ENCODE measurements at places on chromosomes 6 and 20.

DNA sequence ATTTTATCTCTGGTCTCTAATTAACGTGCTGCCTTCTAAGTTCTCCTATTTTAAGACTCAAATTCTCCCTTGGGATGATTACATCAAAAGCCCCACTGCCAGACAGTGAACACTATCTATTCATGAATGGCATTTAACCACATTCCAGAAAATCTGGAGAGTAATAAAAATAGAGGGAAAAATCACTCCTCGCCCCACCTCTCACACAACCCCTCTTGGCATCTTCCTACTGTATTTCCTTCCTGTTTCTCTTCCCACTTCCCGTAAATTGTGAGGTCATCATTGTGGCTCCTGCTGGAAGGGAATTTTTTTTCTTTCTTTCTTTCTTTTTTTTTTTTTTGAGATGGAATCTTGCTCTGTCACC is 31.5 kb downstream of the RAB44 start:
- no peak for DNase-seq

DNA sequence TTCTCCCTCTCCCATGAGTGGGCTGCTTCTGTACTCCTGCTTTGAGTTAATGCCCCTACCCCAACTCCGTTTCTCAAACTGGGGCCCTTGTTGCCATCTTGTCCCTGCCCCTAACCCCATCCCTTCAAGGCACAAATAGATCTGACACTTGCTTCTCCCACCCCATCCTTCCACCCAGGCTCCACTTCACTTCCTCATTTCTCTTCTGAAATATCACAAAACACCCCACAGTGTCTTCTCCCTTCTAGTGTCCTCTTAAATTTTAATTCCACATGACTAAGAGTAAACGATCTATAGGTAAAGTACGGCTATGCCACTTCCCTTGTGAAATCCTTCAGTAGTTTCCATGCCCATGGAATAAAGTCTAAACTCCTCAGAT is 571.6 kb upstream of the NOX3 start:
- DNase-seq: no peak

DNA sequence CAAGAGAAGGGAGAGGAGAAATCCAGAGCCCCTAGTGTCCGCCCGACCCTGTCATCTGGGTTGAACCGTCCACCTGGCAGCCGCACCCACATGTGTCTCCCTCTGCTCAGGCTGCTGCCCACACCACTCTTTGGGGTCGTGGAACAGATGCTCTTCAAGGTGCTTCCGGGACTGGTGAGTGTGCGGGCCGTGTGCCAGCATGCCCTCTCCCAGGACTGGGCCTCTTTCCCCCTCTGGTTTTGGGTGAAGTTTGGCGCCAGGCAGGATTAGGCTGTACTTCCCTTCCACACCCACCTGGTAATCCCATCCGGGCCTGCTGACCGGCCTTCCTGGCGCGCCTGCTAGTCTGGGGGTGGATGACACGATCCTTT is 7.9 kb downstream of the BPIFB3 start:
- no peak for DNase-seq

DNA sequence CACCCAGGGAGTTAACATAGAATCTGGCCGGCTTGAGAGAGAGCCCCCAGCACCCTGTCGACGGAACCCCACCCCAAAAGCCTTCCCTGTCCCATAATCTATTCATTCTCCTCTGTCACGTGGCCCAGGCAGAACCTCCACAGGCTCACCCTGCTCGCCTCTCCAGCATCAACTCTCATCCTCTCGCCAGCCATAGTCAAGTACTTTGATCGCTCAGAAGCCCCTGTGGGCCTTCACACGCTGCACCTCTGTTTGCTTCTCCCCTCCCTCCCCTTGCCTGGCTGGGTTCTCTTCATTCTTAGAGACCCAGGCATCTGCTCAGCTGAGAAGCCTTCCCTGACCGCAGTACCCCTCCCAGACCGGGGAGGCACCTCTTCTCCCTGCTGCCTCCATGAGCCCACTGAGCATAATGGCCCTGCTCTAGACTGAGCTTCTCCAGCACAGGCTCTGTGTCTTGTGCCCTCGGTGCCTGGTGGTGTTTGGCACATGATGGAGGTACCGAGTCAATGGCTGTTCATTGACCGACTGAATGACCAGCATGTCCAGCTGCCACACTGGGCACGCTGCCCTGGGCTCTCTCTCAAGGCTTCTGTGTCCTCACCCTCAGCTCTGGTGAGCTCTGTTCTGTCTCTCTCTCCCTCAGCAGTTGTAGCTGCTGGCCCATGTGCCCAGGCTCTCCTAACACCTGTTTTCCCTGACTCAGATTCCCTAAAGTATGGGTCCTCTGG is 33.7 kb downstream of the PKIG start:
- DNase-seq: no peak

GRCh38 chr6:137728386-137729349 is 138.4 kb upstream of the TNFAIP3 start:
- DNase-seq: no peak

- DNase-seq: no peak
Measured at GRCh38 chr6:22102671-22103070, 194.2 kb downstream of the PRL start.

- no peak for DNase-seq
Measured at GRCh38 chr20:63330084-63330760, 30.9 kb downstream of the CHRNA4 start.

DNA sequence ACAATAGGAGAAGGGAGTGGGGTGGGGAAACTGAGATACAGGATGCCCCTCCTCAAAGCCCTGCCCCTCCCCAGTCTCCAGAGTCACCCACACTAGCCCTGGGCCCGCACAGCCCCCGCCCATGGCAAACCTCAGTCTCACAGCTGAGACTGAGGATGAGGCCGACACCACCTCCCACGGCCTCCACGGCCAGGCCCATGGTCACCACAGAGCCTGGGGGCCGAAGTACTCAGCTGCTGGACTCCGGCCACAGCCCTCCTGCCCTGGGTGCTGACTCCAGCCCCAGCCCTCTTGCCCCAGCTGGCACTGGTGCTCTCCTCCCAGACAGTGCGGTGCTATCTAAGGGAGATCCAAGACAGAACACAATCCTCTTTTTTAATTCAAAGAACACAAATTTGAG is 176.1 kb downstream of the TTLL2 start:
- no peak for DNase-seq
